Brain (organoid and tissue), 16 donors: ENCODE measurements at places on chromosomes 3 and 15.

DNA sequence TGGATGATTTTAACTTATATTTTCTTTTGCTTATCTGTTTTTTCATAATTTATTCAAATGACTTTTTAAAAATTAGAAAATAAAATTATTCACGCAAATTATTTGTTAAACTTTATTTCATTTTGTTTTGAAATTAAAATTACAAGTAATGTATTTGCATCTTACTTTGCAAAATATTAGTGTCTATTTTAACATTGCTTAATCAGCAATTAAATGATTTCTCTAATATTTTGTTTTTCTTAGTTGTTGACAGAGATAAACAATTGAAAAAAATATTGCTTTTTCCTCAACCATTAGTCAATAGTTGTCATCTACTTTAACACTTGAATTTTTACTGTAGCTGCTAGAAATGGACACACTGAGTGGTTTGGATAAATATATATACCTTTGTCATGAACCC lies 32.8 kb upstream of the PYDC2 start:
- no peak for DNase-seq

DNA sequence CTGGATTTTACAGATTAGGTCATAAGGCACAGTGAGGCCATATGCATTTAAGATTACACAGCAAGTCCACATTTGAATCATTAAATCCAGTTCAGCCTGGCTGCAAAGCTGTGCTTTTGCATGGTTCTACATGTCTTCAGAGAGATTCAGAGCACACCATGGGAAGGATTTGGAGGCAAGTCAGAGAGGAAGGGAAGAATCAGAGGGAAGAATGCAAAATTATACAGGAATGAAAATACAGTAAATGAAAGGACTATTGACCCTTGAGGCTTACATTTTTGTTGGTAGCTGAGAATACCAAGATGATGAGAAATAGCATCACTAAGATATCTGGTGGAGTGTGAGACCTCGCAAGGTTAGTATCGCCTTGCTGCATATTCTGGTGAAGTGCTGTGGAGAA lies 13.9 kb downstream of the FILIP1L start:
- no peak for DNase-seq

DNA sequence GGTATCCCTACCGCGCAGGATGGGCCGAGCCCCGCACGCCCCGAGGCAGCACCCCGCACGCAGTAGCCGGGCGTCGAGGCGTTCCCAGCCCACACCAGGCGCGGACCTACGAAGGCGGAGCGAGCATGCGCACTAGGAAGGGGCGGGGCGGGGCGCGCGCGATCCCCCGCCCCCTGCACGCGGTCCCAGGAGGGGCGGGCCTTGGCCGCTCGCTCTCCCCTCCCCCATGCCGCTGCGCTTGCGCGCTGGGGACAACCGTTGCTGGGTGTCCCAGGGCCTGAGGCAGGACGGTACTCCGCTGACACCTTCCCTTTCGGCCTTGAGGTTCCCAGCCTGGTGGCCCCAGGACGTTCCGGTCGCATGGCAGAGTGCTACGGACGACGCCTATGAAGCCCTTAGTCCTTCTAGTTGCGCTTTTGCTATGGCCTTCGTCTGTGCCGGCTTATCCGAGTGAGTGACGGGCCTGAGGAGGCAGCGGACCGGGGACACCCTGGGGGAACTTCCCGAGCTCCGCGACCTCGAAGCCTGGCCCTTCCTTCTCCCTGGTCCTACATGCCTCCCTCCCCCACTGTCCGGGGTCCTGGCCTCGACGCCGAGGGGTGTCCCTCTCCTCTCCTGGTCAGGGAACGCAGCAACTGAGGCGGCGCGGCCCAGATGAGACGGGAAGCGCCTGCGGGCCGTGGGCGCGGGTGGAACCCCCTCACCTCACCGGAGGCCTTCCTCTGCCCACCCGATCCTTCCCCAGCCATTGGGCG lies at the start of gene SPESP1:
Gene SPESP1, plus strand, starts transcription at position 258 of the 755 bp plus-strand sequence. Its CDS starts 129 bp downstream, at position 387.
- DNase-seq, result peak; percentile 63

GRCh38 chr15:62637574-62637897 lies 405.0 kb upstream of the TPM1 start:
- DNase-seq, result no peak

- DNase-seq, result no peak
These were observed 9.6 kb downstream of the TGM4 start for GRCh38 chr3:44883999-44884431.

GRCh38 chr15:65957451-65957850 lies 88.2 kb downstream of the RAB11A start:
- no peak for DNase-seq

DNA sequence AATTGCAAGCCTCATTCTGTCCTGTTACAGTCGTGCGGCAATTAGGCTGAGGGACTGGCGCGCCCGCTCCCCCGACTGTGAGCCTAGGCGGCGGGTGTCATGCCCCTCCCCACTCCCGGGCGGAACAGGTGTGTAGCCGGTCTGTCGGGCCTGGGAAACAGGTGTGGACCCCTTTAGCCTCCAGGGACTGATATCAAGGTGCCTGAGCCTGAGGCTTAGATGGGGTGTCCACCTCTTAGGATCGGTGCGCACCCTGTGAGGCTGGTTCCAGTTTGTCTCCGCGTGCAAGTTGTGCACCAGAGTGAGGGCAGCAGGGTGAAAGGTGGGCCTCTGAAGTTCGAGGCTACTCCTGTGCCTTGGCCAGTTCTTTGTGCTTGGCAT lies 686 bp downstream of the VPS8 start:
- no peak for DNase-seq

DNA sequence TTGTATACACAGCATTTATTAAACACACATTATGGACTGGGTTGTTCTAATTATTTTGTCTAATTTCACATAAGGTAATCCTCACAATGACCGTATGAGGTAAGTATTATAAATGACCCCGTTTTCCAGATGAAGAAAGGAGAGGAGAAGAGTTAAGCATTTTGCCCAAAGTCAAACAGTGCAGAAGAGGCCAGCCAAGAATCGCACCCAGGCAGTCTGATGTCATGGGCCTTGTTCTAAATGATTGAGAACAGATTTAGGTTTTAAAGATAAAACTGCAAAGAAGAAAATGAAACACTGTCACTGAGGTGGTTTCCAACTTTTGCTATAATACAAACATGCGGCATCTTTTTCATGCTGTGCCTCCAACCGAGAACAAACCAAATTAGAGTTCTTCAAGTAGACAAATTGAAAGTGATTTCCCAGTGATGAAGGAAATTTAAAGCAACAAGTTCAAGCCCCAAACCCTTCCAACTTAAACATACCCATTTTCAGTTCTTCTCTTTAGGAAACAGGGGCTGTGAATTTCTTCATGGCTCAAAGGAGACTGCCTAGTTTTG lies 155.3 kb downstream of the THRB start:
- no peak for DNase-seq

GRCh38 chr3:135337192-135337591 lies 542.1 kb downstream of the EPHB1 start:
- no peak for DNase-seq

DNA sequence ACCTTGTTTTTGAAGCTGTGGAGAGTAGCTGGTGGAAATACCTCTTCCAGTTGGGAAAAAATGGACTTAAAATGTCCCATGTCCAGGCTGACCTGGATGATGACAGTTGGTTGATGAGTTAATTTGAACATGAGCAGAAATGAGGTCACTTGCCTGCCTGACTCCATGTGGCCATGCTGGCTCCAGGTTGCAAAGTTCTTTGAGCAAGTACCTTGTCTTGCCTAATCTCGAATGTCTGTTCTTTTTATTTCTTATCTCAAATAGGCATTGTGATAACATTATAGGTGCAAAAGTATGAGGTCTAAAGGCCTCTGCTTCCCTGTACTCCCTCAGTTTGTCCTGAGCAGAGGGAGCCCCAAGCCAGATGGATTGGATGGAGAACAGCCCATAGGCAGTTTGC lies 9.0 kb downstream of the MAPKBP1 start:
- DNase-seq, result no peak

- DNase-seq, result no peak
These were observed 1501.0 kb downstream of the SI start for GRCh38 chr3:163577271-163577670.

DNA sequence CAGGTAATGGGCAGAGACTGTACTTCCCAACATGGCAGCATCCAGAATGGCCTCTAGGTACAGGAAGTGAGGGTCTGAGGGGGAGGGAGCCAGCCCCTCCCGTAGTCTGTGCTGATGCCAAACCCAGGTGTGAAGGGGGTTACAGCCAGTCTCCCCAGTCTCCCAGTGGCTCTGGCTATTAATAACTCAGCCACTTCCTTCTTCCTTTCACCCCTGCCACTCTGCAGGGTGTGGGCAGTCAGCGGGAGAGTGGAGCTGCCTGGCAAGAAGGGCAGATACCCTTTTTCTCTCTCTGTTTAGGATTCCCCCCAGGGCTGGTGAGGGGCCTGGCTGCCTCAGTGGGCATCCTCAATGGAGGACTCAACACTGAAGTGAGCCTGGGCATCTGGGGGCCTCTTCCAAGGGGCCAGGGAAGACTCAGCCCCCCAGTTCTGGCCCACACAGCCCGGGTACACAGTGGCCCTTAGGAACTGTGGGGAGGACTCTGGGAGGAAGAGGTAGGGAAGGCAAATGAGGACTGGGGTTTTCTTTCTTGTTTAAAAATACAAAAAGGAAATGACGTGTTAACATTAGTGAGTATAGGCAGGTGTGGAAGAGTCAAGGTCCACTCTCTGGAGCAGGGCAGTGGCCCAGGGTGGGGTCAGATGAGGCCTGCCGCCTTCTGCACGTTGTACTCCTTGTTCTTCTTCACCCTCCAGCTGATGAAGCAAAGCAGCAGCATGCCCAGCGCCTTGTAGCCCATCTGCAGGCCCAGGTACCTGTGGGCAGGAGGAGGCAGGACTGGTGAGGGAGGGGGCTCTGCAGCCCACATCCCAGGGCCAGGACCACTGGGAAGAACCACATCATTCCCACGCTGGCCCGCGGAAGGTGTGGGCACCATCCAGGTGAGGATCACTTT lies 38.6 kb upstream of the RAB6B start:
- DNase-seq, result no peak

DNA sequence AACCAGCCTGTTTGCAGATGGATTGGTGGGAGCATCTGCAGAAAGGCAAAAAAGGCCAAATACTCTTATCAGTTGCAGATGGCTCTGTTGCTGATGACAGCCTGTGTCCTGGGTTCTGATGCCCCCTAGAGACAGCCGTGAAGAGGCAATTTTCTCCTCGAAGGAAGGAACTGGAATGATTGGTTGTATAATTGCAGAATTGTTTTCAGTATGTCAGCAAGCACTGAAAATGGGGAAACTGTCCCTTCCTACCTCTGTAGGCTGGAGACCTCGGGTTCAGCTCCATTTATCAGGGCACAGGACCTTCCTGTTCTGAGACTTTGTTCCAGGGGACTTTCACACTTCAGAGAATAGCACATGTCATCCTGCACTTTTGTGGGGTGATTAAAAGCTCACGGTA lies 103.0 kb downstream of the PGPEP1L start:
- peak; percentile 59 for DNase-seq

DNA sequence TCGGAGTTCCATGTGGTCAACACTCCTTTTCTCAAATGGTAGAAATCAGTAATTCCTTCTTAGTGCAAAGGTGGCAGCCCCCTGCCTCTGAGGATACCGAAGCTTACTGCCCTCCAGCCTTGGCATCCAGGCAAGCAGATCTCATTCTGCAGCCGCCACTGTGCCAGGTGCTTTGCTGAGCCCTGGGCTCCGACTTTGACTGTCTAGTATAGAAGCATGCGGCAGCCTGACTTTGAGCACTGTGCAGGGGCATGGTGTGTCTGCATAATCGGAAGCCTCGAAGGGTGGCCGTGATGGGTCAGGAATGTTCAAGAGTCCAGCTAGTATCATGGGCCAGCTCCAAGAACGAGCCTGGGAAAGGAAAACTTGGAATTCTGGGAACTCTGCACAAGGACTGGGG lies 39.7 kb downstream of the ABTB1 start:
- no peak for DNase-seq

GRCh38 chr3:182605882-182606611 lies 187.3 kb upstream of the ATP11B start:
- no peak for DNase-seq

- DNase-seq, result peak; percentile 63
These were observed 28.9 kb upstream of the KLHL6 start for GRCh38 chr3:183584246-183584913.

GRCh38 chr15:71124937-71125790 lies 9.9 kb downstream of the THSD4 start:
- DNase-seq, result no peak

DNA sequence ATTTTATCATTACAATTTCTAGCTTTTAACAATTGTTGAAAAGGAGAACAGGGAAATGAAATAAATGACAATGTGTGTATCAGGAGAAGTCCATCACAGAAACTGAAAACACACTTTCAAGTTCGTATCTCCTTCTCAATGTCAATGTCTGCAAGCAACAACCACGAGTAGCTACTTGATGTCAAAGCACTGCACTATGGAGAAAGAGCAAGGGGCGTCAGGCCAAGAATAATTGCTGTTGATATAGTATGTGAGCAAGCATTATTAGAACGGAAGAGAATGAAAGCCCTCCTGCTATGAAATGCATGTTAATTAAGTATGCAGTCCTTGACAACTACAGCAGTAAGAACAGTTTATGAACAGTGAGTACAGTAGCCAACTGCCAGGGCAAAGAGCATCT lies 1250.1 kb downstream of the ZPLD1 start:
- DNase-seq, result peak; percentile 29

GRCh38 chr15:71708051-71708429 lies 102.3 kb upstream of the NR2E3 start:
- DNase-seq, result no peak

DNA sequence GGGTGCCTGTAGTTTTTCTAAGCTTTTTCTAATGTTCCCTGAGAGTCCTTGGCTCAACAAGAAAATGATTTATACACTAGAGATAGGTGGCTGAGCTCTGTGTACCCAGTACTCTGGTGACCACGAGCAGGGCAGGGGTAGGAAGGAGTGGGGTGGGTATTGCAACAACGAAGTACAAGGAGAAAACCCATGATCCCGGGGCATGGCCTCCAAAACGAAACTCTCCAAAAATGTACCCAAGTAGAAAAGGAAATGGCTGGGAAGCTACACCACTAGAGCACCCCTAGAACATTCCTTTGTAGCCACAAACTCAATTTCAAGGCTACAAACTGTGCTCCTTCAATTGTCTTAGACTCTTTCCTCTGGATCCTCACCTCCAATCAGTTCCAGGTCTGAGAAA lies 138.9 kb downstream of the DUT start:
- no peak for DNase-seq

GRCh38 chr15:94586099-94586498 lies 354.7 kb downstream of the MCTP2 start:
- no peak for DNase-seq

DNA sequence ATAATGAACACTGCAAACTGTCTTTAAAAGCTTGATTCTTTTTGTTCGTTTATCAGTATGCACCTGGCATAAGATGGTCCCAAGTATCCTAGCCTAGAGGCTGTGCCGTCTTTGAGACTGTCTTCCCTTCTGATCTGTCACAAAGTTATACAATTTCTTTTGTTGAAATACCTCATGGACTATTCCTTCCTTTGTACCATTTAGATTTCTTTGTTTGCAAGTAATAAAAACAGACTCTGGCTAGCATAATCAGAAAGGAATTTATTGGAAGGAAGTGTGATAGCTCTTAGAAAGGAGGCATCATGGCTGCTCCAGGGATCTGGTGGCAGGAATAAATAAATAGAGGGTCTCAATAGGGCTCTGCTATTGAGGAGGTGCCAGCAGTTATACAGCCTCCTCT lies 280.4 kb downstream of the SLC9A9 start:
- no peak for DNase-seq

- peak; percentile 37 for DNase-seq
These were observed 21.4 kb upstream of the DPH6 start for GRCh38 chr15:35567392-35567791.
